ENCODE measurements at places on chromosomes 4 and X.

- peak; percentile 64 for DNase-seq
These were observed 249.4 kb downstream of the HNRNPD start for GRCh38 chr4:82124365-82124764.

DNA sequence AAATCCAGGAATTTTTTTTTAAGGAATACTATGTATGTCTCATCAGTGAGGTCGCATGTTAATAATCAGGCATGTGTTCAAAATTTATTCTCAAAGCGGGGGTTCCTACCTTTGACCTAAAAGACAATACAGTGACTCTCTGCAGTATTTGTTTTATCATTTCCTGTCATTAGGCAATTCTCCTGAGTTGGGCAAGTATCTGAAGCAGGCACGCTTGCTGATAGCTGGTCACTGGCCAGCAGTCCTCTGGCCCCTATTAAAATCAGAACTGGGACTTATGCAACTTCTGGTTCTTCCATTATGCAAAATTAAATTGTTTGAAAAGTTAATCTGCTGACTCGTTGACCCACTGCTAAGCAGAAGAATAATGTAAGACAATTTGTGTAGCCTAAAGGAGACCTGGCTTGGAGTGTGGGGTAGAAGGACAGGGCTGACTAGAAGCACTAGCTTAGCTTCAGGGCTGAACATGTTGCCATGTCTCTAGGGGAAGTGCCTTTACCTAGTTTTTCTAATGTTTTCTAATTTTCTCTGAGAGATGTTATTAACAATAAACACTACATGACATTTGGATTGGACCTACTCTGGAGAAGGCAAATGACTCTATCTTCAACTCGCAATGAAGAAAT is 36.0 kb upstream of the GABRA2 start:
- no peak for DNase-seq

DNA sequence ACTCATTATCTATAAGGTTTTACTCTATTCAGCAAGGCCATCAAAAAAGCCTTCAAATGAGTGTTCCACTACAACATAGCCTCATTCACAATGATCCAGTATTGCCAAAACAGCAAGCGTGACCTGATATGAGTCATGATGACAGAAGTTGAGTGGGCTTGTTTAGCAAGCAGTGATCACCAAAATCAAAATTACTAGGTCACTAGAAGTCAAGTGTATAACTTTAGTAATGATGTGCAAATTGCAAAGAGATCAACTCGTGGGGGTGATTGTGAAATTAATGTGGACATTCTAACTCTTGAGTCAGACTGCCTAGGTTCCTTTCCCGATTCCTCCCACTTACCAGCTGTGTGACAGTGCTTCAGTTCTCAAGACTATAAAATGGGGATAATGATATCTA is 124.5 kb downstream of the CHM start:
- no peak for DNase-seq

- DNase-seq, result no peak
These were observed 40.5 kb downstream of the AFF2 start for GRCh38 chrX:148540671-148541583.

- DNase-seq, result no peak
These were observed 373.3 kb upstream of the ACTRT1 start for GRCh38 chrX:128425546-128425945.

Data from NCI-H69 (cell line).